Thyroid gland (tissue), 4 donors: ENCODE measurements at places on chromosomes 7 and 10.

- DNase-seq = no peak
Observed at GRCh38 chr7:27367933-27368549, 125.4 kb downstream of the EVX1 start.

GRCh38 chr7:6650086-6650485 lies 13.0 kb downstream of the ZNF316 start:
- no peak for DNase-seq

GRCh38 chr7:80393786-80394185 lies 118.1 kb downstream of the GNAT3 start:
- no peak for DNase-seq

- peak; percentile 63 for DNase-seq
Observed at GRCh38 chr7:25820432-25821040, 331.5 kb upstream of the NFE2L3 start.

DNA sequence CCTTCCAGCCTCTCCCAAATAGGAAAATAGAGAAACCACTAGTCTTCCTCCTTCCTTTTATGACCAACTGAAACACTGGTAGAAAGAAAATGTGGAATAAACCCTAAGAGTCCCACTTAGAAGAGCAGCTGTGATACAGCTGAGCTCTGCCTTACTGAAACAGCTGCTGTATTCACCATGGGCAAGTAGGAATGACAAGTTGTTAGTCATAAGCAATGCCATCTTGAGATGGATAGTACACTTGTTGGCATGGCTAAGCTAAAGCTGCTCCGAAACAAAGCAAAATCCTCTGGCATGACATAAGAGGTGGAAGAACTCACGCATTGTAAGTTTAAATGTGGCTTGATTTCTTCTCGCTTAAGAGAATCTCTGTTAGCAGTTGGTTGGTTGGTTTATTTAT lies 48.3 kb upstream of the TMEM236 start:
- no peak for DNase-seq

- no peak for DNase-seq
Observed at GRCh38 chr10:72426986-72427385, 72.3 kb upstream of the DNAJB12 start.

DNA sequence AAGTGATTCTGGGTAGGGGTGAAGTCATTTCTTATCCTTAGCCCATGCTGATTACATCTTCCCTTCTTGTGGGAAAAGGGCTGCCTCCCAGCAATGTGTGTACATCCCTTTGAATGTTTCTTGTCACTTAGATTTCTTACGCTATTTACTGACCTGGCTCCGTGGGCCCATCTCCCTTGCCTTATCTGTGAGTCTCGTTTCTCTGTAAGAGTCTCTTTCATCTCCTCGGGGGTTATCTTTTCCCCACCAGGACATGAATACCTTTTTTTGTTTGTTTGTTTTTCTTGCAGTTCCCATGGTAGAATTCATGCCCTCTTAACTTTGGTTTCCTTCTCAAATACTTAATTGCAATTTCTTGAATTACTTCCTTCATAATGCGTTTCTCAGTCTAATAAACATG lies 107.7 kb downstream of the BAMBI start:
- no peak for DNase-seq

- DNase-seq = no peak
Observed at GRCh38 chr7:41163991-41164390, 538.9 kb downstream of the INHBA start.

- no peak for DNase-seq
Observed at GRCh38 chr7:132125096-132125495, 451.2 kb downstream of the PLXNA4 start.

DNA sequence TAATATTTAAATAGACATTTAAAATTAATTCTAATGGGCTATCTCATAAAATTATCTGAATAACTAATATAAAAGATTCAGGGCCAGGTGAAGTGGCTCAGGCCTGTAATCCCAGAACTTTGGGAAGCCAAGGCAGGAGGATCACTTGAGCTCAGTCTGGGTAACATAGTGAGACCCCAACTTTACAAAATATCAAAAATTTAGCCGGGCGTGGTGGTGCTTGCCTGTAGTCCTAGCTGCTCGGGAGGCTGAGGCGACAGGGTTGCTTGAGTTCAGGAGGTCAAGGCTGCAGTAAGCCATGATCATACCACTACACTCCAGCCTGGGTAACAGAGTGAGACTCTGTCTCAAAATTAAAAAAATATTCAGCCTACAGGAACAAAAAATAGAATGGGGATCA lies 12.5 kb downstream of the NOBOX start:
- no peak for DNase-seq

DNA sequence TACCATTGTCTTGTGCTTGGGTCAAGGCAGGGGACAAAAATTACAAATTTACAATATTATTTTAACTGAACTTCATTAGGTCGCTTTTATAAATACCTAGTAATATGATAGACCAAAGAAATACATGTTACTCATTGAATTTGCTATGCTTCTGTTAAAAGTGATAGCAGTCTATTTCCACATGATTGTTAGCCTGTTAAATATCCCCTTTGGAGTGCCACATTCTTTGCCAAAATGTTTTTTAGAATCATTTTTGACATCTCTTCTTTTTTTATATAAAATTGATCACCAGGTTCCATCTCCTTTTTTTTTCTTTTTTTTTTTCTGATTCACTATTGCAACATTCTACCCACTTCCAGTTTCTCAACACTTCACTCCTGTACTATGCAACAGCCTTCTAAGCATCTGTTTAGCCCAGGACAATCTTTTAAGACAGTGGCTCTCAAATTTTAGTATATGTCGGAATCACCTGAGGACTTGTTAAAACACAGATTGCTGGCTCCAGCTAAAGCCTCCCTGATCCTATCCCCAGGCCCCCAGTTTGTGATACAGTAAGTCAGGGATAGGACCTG lies 16.4 kb upstream of the NDUFA5 start:
- DNase-seq = no peak

DNA sequence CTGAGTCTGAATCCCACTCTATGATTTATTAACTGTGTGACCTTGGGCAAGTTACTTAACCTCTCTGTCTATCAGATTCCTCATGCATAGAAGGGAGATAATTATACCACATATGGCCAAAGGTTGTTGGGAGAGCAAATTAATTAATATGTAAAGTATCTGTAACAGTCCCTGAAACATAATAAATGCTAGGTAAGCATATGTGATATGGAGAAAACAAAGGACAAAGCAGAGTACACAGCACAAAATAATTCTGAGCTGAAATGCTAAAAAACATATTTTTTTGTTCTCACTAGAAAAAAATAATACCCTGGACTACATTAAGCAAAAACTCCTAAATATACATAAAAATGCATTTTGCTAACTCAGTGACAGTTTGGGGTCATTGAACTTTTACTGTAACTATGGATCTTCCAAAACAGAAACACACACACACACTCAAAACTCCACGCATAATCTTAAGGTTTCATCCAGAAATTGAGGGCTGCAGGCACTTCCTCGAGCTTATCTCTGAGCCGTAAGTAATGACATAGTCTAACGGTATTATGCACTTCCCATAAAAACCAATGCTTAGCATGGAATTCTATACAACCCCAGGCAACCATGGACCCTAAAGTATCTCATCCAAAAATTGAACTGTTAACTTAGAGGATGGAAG lies 201.7 kb upstream of the PTN start:
- DNase-seq = no peak

DNA sequence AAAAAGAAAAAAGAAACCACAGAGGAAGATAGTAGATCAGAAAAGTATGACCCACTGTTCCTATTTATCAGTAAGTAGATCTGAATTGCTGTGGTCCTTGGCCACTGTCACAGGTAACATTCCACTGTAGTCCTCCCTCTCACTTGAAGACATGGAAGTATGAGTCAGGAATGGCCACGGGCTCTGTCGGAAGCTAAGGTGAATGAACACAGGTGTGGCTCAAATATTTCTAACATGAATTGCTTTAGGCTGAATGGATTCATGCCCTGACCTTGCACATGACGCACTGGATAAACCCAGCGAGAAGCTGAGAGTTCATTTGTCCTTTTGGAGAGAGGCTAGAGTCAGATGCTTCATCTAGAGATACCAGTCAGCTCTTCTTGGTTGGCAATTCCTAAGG lies 224.5 kb upstream of the SP8 start:
- DNase-seq = no peak

- DNase-seq = peak; percentile 26
Observed at GRCh38 chr7:132030883-132031282, 474.5 kb upstream of the PODXL start.

DNA sequence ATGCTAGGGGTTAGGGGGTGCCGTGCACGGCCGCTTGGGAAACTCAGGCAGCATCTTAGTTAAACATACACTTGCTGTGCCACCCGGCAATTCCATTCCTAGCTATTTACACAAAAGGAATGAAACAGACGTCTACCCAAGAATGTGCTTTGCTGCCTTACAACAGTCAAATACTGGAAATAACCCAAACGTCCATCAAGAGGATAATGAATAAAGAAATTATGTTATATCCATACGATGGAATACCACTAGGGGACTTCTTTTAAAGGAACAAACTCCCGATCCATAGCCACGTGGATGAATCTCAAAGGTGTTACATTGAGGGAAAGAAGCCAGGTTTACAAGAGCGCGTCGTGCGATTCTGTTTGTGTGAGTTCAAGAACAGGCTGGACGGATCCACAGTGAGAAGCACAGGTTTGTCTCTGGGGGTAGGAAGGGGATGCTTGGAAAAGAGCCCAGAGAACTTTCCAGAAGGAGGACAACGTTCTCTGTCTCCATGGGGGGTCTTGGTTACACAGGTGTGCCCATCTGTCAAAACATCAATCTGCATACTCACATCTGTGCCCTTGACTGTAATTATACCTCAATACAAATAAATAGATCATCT lies 41.8 kb downstream of the STK32C start:
- DNase-seq = no peak

GRCh38 chr10:101016814-101017213 lies 14.1 kb downstream of the PDZD7 start:
- DNase-seq = no peak

DNA sequence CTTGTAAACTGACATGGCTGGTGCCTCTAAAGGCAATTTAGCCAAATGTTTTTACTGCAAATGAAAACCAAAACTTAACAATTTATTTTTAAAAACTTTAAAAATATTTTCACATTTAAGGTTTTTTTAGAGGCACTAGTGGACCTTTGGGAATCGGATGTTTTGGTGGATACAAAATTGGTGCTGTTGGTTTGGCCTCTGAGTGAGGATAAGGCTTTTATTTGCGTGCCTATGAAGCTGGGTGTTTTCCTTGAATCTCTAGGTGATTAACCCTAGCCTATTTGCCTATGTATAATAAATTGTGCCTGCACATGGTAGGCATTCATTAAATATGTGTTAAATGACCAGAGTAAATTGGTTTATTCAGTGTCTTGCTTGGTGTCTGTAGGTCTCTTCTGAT lies 2.9 kb upstream of the SGCE start:
- DNase-seq = no peak

DNA sequence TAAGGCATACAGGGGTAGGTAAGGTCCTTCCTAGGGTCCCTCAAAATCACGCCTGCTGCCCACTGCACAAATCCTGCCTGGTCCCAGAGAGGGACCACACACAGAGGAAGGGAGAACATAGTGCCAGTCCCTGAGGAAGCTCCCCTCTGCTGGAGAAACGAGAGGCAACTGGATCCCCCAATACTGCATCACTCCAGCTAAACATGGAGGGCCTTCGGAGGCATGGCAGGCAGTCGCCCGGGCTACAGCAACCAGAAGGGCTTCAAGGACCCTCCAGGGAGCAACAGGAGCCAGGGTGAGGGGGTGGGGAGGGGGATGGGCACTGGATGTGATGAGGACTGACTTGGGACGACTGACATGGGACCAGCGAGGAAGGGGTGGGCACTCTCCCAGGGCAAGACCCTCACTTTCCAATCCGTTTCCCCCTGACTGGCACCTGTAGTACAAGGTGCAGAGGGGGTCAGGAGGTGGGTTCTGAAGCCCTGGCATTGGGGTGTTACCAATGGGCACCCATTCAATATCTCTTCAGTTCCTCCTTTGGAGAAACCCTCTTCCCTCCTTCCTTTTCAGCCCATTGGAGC lies 21.7 kb downstream of the DDIT4 start:
- DNase-seq = no peak

DNA sequence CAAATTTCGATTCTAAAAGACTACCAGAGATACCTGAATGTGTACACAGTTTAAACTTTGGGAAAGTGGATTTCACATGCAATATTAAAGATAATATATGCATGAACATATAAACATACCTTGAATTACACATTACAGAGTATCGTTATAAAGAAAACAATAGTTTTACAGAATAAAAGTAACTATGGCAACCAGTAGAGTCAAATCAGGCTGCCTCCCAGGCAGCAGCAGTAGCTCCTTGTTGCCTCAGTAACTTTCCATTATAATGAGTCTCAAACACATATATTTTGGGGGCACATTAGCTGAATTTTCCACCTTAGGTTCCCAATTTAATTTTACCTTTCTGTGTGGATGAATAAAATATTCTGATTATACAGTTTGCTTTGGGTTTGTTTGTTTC lies 164.4 kb upstream of the FEZF1 start:
- DNase-seq = no peak

- no peak for DNase-seq
Observed at GRCh38 chr10:91493313-91493712, 83.2 kb downstream of the HECTD2 start.

GRCh38 chr10:100647928-100648327 lies 97.5 kb upstream of the PAX2 start:
- DNase-seq = no peak

- DNase-seq = no peak
Observed at GRCh38 chr7:19397911-19398310, 252.7 kb upstream of the FERD3L start.

- no peak for DNase-seq
Observed at GRCh38 chr7:51295440-51296245, 21.0 kb downstream of the COBL start.

DNA sequence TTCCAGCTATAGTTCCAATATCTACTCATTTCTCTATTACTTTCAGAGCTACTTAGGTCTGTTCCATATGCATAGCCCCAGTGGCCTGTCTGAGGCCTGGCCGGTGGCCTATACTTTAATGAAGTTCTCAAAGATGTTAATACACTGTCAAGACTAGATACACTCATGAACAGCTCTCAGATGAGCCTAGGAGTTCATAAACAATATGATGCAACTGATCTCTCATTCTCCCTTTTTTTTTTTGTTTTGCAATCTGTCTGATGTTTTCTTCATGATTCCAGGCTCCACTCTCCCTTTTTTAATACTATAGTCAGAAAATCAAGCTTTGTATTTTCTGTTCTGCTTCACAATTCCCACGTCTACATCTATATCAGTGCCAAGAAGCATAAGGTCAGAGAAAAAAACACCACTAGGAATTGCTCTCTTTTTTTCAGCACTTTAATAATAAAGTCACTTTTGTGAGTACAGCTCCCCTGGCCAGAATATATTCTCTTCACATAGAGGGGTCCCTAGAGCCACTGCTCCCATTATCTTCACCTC lies 321.0 kb downstream of the C7orf25 start:
- no peak for DNase-seq

DNA sequence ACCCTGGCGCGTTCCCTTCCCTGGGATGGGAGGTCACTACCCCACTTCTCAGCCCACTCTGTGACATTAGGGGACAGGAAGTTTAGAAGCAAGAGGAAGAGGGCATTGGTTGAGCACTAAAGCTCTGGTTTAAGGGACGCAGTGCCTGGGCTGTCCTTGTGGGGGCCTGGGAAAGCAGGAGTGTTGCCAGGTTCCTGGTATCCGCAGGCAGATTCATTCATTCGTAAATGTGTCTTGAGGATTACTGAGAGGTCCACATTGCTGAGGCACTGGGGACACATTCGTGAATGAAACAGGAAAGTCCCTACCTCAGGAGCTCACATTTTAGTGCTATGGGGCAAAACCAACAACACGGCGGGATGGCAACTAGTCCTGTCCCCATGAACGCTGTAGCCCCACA lies 69.4 kb downstream of the COL13A1 start:
- no peak for DNase-seq

GRCh38 chr10:49141541-49142332 lies 7.9 kb upstream of the FAM170B start:
- no peak for DNase-seq

GRCh38 chr7:49255054-49255453 lies 330.7 kb downstream of the CDC14C start:
- no peak for DNase-seq
